ENCODE measurements at places on chromosomes 2 and 18.

DNA sequence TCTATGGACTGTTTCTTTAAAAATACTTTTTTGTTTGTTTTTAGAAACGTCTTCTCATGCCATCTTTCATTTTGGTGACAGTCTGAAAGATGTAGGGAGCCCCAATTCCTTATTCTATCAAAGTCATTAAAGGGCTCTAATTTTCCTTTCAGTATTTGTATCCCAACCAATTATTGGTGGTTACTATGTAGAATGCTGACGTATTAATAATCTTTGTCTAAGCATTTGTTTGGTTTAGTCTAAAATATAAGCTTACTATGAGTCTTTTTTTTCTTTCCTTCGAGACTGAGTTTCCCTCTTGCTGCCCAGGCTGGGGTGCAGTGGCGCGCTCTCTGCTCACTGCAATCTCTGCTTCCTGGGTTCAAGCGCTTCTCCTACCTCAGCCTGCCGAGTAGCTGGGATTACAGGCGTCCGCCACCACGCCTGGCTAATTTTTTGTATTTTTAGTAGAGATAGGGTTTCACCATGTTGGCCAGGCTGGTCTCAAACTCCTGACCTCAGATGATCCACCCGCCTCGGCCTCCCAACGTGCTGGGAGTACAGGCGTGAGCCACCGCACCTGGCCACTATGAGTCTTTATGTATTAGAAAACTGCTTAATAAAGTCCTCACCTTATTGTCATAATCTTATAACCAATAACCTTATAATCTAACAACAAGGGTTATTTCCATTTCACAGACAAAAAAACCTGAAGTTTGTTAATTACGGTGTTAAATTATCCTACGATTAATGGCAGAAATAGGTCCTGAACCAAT, 849 bp upstream of the VRK2 start:
- no peak for DNase-seq

DNA sequence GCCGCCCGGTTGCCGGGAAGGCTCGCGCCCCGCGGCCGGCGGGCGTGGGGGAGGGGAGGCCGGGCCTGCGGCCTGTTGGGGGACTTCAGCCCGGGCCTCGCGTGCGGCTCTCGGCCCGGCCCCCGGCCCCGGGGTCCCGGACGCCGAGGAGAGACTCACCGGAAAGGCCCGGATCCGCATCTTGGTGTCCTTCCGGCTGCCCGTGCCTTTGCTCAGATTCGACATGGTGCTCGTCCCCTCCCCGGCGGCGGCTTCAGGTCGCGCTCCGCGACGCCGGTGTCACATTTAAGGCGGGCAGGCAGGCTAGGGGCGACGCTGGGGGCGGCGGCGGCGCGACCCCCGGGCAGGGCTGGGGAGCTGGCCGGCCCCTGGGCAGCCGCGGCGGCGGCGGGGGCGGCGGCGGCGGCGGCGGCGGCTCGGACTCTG, 365 bp downstream of the CUL3 start:
- no peak for DNase-seq

DNA sequence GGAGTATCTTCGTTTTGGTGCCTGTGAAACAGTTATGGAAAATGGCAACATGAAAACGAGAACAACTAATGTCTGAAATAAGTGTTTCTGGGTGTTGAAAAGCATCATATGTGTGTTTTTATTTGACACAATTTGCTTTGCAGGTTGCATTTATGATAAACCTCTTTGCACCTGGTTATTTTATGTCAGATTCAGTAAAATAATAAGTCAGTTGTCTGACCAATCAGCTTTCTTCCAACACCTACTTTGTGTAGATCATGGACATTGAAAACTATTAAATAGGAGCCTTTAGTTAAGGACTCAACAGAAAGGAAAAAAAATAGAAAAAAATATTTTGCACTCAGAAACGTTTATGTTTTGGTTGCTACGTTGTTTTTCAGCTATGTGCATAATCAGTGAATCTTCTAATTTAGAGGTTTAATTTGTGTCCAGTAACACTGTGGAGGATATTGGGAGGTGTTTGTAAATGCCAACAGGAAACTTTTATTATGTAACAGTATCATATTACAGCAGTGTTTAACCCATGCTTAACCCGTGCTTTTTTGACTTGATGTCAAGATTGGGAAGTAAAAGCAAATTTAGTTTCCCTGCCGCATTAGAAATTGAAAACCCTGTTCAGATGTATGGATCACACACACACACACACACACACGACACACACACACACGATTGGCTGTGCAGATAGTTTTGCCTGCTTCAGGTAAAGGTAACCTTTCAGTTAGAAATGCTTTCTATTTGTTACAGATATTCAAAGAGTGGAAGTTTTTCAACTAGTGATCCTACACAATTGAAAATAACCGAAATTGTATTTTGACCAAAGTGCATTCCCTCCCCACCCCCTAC, 2.6 kb downstream of the PKP4 start:
- DNase-seq: no peak

DNA sequence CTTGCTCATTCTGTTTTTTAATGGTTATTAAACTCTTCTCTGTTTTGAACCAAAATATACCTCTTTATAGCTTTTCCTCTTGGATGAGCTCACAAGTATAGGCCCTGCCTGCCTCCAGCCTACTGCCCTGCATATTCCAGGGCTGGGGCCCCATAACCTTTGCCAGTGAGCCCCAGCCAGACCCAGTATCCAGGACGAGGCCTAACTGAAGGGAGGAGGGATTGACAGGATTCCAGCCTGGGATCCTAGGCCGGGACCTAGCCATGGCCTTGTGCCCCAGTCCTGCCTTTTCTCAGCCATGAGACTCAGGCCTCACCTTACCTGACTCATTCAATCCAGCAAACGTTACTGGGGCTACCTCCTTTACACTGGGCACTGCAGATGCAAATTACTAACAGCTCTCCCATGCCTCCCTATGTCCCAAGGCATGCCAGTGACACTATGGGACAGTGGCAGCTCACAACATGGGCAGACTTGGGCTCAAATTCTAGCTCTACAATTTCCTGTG, 159.2 kb downstream of the DDX1 start:
- DNase-seq: no peak

GRCh38 chr2:143623909-143624260, 494.7 kb downstream of the ARHGAP15 start:
- DNase-seq: no peak

- DNase-seq: no peak
Observed at GRCh38 chr18:35610089-35610488, 28.5 kb downstream of the GALNT1 start.

DNA sequence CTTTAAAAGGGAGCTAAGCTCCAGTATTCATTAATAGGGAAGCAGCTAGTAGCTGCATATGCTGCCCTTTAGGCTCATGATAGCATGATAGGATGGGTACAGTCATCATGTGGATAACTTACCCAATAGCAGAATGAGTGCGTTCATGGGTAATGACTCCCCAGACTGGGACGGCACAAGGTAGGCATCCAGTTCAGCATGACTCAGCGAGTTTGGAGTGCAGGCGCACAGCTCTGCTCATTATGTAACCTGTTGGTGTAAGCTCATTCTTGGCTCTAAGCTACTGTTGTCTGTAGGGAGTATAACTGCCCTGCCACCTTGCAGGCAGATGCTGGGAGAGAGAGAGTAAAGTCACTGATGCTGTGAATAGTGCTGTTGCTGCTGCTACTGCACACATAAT, 209.2 kb upstream of the SYT4 start:
- no peak for DNase-seq

- no peak for DNase-seq
Observed at GRCh38 chr2:80546766-80547165, 242.2 kb upstream of the LRRTM1 start.

DNA sequence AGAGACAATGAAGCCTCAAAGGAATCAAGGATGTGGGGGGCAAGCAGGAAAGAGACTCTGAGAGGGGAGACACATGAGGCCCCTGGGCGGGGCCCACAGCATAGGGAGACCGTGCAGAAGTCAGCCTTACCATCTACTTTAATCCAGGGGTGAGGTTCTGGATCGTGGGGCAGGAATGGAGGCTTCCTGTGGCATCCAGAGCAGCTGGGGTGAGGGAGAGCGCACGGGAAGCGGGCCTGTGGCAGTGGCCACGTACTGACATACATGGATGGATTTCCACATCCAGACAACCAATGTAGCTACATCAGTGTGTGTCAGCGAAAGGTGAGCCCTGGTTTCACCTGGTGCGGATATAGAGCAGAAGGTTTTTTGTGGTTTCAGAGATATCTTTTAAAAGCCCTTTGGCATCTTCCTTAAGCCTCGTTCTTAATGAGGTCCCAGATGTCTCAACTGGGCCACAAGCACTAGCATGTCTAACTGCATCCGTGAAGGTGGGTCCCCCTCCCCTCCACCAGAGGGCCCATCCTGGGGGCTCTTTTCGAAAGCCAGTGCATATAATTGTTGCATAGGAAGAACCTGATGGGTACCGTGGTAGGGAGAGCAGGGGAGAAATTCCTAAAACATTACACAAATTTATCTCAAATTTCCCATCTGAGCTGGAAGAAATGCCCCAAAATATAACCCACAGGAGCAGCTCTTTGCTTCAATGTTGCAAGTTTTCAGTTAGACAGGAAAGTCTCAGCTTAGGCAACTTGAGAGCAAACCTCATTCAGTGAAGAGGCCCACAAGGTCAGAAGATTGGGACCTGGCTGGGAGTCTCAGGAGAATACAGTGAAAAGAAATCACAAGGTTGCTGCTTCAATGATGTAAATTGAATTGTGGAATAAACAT, 90.9 kb downstream of the SP3 start:
- no peak for DNase-seq

DNA sequence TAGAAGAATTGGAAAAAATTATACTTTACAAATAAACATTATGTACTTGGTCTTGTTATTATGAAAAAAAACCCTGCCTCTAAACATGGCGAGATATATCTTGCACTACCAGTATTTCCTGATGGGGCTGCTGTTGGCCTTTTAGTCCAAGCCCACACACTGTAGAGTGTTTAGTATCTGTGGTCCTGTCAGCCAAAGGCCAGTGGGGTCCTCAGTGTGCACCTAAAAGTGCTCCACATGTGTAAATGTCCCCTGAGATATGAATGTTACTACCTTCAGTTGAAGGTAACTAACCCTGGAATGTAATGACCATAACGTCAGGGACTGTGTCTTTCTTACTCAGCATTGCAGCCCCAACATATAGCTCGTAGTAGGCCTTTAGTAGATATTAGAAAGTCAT, 71.1 kb upstream of the HK2 start:
- DNase-seq: no peak

DNA sequence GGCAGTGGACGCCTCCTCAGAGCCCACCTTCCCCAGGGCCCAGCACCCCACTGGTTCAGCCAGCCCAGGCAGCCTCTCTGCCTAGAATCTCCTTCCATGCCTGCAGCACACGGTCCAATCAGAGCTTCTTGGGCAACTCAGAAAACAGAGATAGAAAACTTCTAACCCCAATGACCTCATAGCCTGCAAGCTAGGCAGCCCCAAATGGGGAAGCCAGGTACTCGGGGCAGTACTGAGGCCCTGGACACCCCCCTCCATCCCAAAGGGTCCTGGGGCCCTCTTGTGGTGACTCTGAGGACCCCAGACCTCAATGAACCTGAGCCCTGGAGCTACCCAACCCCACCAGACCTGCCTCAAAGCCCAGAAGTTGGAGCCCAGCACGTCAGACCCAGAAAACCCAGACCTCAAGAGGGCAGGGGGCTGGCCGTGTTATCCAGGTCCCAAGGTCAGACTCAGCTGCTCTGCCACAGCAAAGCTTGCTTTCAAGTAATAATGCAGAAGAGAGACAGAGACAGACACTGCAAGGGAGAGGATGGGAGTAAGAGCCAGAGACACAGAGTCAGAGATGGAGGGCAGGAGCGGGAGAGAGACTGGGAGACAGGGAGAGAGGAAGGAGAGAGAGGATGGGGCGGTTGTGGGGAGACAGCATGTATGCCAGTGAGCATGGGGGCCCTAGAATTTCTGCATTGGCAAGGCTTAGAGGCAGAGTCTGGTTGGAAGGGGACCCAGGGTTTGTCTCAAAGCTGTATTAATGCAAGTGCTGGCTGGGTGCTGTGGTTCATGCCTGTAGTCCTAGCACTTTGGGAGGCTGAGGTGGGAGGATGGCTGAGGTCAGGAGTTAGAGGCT, 28.2 kb downstream of the SERTAD2 start:
- DNase-seq: no peak

- no peak for DNase-seq
Observed at GRCh38 chr2:11697103-11697871, 27.3 kb upstream of the NTSR2 start.

DNA sequence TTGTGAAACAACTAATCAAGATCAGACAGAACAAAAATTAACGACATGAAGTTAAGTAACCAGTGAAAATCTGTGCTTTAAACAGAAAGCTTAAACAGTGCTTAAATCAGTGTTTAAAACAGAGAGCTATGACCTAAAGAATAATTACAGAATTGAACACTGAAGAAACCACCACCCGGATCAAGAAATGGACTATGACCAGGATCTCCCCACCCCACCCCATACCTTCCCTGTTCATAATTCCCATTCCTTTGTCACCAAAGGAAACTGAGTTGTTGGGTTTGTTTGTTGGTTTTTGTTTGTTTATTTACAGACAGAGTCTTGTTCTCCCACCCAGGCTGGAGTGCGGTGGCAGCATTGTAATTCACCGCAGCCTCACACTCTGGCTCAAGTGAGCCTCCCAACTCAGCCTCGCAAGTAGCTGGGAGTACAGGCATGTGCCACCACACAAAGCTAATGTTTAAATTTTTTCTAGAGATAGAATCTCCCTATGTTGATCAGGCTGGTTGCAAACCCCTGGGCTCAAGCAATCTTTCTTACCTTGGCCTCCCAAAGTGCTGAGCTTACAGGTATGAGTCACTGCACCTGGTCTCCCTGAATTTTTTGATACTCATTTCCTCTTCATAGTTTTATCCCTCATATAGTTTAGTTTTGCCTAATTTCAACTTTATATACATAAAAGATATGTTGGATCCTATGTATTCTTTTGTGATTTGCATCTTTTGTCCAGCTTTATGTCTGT, 8.2 kb upstream of the ALPG start:
- DNase-seq: no peak

DNA sequence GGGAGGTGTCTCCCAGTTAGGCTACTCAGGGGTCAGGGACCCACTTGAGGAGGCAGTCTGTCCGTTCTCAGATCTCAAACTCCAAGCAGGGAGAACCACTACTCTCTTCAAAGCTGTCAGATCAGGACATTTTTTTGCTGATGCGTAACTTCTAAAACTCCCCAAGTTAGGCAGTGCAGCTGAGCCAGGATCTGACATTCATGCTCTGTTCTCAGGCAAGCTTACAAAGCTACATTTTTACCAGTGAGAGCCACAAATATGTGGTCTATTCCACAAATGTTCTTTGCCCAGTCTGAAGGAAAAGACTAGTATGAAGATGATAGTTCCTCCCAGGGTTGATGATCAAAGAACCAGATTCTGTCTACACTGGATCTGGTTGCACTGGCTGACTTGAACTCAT, 184.1 kb downstream of the MTCL1 start:
- DNase-seq: no peak

- DNase-seq: no peak
Observed at GRCh38 chr2:72694715-72695496, 130.9 kb downstream of the EXOC6B start.

- no peak for DNase-seq
Observed at GRCh38 chr18:23689616-23690504, 607 bp downstream of the LAMA3 start.

- DNase-seq: no peak
Observed at GRCh38 chr2:176931588-176932563, 280.7 kb upstream of the HNRNPA3 start.
